ENCODE measurements at places on chromosomes 16 and 17. TPM values are rescaled to one million over a fixed set of nuclear protein-coding genes. Genes with fewer than 3 reads are reported as not detected.

Gene TPSD1
- not detected for total RNA-seq

DNA sequence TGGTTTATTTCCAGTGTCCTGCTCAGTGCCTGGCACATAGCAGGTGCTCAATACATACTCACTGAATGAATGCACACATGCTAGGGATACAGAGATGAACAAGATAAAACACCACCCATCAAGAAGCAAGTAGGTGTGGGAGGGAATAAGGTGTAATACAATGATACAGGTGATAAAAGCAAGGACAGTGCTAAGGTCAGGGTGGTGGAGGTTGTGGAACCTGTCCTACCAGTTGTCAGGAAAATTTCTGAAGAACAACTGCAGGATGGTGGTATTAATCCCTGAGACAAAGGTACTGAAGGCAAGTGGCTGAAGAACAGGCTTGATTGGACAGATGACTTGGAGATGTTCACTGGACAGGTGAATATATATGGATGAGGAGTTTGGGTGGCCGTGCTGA lies 1.8 kb downstream of the KNOP1 start:
- no peak for DNase-seq

DNA sequence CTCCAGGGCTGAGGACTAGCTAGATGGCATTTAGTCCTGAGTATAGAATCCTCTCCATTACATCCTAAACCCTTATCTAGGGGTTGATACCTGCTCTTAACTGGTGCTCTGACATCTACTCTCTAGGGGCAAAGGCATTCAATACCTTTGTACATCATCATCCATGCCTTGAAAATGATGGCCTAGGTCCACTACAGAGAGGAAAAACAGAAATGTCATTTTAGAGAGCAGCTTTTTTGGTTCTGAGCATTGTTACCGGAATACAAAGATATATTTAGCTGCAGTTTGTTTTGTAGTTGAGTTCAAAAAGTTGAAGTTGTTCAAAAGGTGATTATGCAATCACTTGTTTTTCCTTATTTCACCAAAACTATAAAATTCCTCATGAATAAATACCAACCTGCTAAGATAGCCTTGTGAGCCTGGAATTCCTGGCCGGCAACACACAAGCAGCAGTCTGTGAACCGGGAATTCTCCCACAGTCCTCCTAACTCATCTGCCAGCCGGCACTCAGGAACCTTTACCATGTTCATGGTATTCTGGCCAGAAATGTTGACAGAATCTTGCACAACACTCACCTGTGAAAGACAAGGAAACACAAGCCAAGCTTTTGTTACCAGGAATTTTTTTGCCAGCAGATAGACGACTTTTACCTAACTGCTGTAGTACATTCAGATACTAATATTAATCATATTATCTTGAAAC lies 35.4 kb downstream of the NXPH3 start:
- no peak for DNase-seq

- DNase-seq: no peak
These were observed 11.6 kb downstream of the LRRC3C start for GRCh38 chr17:39939106-39939505.

DNA sequence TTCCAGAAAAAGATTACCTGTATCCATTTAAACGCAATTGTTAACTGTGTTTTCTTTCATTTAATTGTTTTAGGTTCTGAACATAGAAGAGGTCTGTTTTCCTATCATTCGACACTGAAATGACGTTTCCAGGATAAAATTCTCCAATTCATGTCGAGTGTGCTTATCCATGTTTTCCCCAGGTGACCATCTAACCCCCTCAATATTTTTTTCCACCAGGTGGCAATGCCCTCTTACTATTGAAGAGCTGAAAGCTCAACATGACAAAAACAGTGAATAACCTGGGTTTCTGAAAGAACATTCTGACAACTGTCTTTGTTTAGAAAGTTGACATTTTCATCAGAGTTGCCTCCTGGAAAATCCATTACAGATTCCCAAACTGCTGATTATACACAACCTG lies 948.7 kb downstream of the KCNJ2 start:
- DNase-seq: peak; percentile 12

DNA sequence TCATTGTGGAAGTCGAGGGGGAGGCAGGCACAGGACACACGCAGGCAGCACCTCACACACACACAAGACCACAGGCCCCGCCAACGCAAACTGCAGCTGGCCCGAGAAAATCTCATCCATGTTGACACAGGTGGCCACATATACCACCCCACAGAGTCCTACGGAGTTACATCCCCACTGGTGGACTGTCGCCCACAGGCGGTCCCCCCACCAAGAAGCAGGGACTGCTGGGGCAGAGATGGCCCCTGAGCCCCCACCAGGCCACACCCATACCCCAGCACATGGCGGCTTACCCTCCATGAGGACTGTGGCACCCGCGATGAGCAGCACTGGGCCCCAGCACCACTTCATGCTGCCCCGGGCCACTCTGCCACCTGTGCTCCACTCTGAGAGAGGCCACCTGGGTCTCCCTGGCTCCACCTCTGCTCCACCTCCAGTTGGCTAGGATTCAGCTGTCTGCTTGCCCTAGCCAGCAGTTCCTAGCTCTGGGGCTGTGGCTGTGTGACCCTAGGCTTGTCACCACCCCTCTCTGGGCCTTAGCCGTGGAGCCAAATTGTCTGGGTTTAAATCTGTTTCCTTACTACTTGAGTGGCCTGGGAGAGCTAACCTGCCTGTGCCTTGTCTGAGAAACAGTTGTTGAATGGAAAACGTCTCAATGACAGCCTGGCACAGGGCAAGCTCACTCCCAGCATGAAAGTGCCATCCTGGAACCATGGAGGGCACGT lies at the start of gene PRSS53:
Gene PRSS53 (minus strand): TSS at position 485 of the 725 bp plus-strand sequence. CDS start 134 bp downstream, at position 351.
- peak; percentile 30 for DNase-seq
